ENCODE measurements at places on chromosomes 7 and 10.

GRCh38 chr7:44127161-44127560, 3.8 kb upstream of the POLD2 start:
- DNase-seq, result no peak

- no peak for DNase-seq
Measured at GRCh38 chr10:118729641-118730258, 25.0 kb downstream of the CACUL1 start.

DNA sequence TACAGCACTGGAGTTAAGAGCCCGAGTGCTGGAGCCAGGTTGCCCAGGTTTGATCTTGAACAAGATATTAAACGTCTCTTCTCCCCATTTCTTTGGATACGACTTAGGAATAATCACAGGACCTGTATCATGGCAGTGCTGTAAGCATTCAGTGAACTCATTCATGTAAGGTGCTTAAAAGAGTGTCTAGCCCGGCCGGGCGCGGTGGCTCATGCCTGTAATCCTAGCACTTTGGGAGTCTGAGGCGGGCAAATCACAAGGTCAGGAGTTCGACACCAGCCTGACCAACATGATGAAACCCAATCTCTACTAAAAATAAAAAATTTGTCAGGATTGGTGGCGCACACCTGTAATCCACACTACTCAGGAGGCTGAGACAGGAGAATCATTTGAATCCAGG, 40.8 kb downstream of the CHST15 start:
- DNase-seq, result no peak

GRCh38 chr7:18993933-18994668, 123.3 kb downstream of the TWIST1 start:
- no peak for DNase-seq

GRCh38 chr10:117938104-117938503, 108.6 kb downstream of the RAB11FIP2 start:
- DNase-seq, result no peak

GRCh38 chr10:6578795-6579182, 1.3 kb downstream of the PRKCQ start:
- DNase-seq, result no peak

GRCh38 chr10:71796749-71797405, 23.6 kb upstream of the VSIR start:
- DNase-seq, result no peak

GRCh38 chr10:21976739-21977138, 26.8 kb downstream of the DNAJC1 start:
- DNase-seq, result no peak
